ENCODE measurements at places on chromosomes 6 and 20.

DNA sequence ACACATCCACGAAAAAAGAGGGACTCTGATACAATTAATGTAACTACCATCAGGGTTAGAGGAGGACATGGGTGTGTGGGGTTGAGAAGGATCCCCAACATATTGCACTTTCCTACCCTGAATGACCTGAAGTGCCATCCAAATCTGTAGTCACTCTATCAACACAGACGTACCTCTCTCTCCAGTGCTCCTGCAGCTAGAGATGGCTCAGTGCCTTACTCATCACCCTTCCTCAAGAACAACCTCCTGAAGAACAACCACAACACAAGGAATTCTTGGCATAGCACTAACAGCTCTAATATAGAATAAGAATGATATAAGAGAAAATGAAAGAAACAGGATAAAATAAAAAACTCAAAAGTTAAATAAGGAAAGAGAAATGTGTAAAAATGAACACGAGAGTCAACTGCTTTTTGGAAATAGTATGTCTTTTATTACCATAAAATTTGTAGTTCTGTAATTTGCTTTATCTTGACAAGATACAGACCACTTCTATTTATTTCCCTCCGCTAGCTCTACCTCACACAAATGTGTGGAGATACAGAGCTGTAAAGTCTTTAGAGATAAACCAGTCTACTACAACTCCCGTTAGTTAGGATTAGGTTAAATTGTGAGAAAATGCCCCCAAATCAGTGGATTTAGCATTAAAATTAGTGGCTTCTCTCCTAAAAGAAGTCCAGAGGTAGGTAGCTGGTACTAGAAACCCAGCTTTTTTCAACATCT is 63.9 kb downstream of the REV3L start:
- no peak for DNase-seq

GRCh38 chr6:87791982-87792381 is 89.9 kb upstream of the AKIRIN2 start:
- no peak for DNase-seq

DNA sequence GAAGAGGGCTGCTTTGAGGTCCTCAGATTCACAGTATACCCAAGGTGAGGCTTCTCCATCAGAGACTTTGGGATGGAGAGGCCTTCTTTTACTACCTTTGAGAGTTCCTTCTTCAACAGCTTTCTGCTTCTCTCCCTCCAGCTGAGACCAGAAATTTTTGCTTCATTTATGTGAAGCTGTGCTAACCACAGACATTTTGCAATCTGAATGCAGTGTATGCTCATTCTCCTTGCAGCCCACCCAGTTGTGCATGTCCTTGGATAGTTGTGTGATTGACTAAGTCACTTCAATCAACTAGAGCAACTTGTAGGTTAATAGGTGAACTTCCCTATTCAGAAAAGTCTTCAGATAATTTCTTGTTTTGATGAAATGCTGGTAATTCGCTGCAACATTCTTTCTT is 20.1 kb downstream of the DCBLD1 start:
- DNase-seq, result no peak

DNA sequence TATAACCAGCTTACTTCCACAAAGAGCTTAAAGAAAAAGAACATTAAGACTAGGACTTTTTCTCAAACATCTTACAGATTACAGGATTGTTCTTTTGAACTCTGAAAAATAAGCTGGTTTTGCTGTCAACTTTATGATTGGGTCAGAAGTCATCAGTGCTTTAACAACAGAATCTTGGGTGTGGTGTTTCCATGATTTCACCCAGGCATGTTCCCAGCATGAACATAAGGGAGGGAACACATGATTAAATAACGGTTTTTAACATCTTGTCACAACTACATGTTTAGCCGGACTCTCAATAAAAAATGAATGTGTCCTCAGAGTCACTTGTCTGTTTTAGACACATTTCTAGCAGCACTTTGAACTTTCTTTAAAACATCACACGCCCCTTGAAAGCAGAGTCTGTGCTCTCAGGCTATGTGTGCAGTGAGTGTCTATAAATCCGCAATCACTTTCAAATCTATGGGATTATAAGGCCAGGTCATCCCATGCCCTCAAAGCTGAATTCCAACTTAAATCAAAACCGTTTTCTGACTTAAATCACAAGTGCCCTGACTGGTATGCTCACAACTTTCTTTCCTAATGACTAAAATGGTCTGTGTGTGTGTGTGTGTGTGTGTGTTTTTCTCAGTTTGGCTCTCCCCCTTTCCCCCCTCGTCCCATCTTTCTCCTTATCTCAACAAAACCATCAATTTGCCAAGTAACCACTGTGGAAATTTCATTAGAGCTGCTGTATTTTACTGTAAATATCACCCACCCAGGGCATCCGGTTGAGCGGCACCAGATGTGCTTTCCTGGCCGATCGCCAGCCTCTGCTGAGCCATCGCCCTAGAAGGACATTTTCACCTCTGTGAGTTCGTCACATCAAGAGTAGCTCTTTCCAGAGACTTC is 216.8 kb upstream of the DTNBP1 start:
- no peak for DNase-seq

- DNase-seq, result no peak
These were observed 184.9 kb downstream of the TINAG start for GRCh38 chr6:54493138-54493537.

- DNase-seq, result peak; percentile 69
These were observed at the start of gene RRAGD for GRCh38 chr6:89412071-89413005. Gene RRAGD (minus strand): TSS chr6:89412273. CDS start chr6:89411993, 280 bp downstream.

DNA sequence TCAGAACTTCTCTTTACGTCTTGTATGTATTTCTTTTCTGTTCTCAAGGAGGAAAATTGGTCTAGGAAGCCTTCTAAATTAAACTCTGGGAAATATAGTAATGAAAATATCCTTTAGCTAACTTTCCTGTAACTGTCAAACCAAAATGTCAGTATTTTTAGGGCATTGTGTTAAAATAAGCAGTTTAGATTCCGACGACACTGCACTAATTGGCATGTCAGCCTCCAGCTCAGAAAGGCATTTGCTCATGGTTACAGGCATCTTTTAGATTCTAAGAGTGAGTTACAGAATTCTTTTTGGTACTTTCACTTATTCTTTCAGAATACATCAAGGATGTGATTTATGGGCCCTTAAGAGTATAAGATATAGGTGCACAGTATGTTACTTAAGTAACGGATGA is 26.1 kb upstream of the VAPB start:
- no peak for DNase-seq

- no peak for DNase-seq
These were observed 328.4 kb downstream of the PRL start for GRCh38 chr6:21968411-21968810.
